ENCODE measurements at places on chromosomes 2 and 18.

GRCh38 chr18:33836564-33836963 is 258.5 kb downstream of the ASXL3 start:
- no peak for DNase-seq

GRCh38 chr2:230774348-230774951 is 61.8 kb downstream of the CAB39 start:
- DNase-seq: no peak

GRCh38 chr2:101858910-101859309 is 132.8 kb upstream of the IL1R2 start:
- DNase-seq: no peak

GRCh38 chr2:28736034-28736433 is 15.6 kb upstream of the PPP1CB start:
- DNase-seq: peak; percentile 72

DNA sequence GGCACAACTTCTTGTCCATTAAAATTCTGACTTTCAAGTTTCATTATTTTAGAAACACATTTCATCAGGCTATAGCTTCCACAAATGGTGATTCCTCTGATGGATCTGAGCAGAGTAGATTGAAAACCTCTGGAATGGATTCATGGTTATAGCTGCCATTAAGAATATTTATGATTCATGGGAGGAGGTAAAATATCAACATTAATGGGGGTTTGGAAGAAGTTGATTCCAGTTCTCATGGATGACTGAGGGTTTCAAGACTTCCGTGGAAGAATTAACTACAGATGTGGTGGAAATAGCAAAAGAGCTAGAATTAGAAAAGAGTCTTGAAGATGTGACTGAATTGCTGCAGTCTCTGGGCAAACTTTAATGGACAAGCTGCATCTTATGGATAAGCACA is 797.4 kb downstream of the SUCLG1 start:
- no peak for DNase-seq

DNA sequence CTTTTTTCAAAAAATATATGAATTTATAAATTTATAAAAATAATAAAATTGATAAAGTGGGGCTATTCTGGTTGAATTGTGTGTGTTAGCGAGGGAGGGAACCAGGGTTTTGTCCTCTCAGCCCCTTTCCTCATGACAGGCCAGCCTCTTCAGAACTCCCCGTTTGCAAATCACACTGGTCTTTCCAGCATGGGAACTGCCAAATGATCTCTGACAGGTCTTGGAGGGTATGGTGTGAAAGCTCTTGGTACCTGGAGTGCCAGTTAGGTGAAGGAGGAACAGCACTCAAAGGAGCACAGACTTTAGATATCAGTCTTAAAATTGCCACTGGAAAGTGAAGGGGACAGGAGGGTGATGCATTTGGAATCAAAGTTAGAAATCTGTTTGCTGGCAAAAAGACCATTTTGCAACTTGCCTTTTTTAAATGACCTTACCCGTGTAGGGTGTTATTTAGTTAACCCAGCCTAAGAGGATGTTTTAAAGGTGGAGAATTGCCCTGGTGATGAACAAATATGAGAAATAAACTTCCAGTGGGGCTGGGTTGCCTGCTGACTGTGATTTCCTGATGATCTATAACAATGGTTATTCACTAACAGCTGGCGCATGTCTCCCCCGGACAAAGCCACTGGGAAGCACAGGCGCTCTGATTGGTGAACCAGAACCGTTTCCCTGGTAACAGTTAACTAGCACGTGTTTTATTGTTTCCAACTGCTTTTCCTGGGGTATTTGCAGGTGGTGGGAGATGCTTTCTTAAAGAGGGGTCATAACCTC is 85.3 kb upstream of the EFEMP1 start:
- DNase-seq: peak; percentile 33

DNA sequence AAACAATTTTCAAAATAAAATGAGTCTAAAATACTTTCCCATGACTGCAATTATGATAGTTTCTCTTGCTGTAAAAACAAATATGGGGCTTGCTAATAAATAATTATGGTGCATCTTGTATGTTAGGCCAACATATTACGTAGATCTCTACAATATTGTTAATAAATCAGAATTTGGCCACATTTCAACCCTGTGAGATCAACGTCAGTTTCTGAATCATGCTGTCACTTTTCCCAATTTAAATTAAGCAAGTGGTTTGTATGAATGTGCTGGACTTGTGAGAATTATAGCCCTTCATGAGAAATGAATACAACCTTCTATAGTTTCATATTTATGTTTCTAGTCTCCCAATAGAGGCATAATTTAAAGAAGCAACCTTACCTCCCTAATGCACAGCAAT is 808.9 kb downstream of the SUCLG1 start:
- no peak for DNase-seq

DNA sequence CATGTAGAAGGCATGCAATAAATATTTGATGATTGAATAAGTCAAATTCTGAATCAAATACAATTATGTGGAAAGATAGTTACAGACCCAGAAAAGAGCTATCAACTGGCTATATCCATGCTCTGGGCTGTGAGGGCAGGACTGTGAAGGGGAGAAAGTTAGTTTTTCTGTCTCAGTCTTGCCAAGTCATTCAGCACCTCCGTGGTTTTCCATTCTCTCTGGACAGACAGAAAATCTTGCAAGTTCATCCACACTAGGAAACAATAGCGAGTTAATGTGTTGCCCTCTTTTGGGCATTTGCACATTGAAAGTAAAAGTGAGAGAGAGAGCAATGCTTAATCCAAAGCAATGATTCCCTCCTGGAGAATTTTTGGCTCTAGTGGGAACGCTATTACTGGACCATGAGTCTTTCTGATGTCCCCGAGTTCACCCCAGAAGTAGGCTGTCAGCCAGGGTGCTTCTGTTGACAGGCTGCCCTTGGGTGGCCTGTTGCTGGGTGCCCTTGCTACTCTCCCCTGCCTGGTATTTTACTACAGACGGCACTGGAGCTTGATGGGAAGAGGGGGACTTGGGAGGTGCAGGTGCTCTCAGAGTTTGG is 238.3 kb downstream of the LOXHD1 start:
- peak; percentile 69 for DNase-seq

Measured in left ventricle myocardium inferior (tissue), 1 donor.